ENCODE measurements at places on chromosomes 12 and 14. TPM values are rescaled to one million over a fixed set of nuclear protein-coding genes. Genes with fewer than 3 reads are reported as not detected.

DNA sequence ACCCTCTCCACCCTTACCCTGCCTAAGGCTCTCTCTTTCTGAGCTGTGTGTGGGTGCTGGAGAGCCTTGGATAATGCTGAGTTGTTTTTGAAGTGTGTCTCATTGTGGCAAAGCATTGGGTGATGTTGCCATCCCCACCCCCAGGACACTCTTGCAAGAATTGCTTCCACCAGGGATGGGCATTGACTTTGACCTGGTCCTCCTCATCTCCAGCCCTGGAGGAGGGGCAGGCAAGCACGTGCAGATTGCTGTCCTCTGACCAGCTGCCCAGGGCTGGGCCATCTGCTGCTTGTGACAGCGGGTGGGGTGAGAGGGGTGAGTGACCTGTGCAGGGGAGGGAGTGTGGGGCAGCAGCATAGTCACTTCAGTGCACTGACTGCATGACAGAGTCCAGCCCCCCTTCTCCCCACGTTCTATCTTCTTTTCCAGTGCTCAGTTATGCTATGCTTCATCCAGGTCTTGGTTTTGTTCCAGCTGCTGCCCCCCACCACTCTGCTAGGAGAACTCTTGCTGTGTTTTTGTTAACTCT lies 26.2 kb downstream of the SUSD6 start:
- DNase-seq: peak; percentile 59

Gene TMX1
- 6.5 TPM for total RNA-seq

GRCh38 chr12:48712209-48712608 lies 4.3 kb downstream of the CCNT1 start:
- no peak for DNase-seq

Gene CLEC1B
- not detected for total RNA-seq

Gene CEBPE
- not detected for total RNA-seq

Measured in heart left ventricle (tissue), 16 donors.